ENCODE measurements at places on chromosomes 5 and 9.

DNA sequence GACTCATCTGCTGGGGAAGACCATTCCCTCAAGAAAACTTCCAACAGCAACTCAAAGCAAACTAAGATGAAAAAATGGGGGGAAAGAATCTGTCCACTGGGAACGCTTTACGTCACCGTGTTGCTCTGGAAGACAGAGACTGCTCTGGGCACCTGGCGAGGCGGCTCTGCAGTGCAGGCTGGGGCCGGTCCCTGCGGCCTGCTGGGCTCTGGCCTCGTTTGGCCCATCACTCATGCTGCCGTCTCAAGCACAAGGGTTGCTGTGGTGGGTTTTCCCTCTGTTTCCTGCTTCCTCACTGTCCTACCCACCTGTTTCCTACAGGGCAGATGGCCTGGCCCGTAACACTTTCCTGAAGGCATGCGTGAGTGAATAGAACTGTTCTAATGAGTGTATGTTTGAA is 92.9 kb upstream of the OTULINL start:
- DNase-seq = no peak

DNA sequence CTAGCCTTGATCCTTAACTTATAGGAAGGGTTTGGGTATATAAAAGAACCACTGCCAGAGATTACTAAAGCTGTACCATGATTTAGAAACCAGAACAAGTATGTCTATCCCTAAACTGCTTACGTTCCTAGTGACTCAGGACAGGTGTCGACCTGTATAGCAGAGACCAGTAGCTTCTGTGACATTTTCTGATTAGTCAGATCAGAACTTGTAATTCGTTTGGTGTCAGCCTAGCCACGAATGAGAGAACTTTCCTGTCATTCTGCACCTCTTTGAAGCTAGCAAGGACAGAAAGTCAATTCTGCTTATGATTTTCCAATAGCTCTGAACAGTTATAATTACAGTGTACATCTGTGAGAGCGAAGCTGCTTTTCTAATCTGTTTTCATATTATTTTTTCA is 39.5 kb downstream of the PRKACG start:
- no peak for DNase-seq

DNA sequence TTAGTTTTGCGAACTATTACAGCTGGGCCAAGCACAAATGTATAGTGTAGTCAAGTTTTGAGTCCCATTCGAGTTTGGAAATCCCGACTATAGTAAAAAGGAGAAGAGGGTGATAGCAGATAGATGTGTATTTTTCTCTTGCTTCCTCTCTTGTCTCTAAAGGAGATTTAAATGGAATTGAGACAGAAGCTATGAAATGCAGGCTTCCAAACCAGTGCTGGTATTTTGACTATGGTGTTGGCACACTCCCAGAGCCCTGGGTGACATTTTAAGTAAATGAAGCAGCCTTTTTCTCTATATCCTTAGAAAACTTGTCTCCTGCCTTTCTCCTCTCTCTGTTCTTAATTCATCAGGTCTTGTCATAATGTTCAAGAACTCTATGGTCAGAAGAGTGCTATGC is 17.7 kb upstream of the AUH start:
- no peak for DNase-seq

DNA sequence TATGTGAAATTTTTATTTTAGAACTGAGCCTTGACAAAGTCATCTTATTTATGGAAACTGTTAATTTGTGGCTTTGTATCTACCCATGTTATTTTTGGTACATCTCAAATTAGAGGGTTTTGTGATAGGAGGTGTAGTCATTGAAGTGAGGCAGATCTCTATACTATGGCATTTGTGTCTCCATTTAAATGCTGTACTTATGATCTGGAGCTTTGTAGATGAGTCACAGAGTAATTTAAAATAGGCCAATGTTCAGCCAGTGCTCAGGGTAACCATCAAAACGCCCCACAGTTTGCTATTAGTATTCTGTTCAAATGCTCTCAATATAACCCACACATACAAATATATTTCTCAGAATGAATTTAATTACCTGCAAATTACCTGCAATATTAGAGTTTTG is 351.5 kb upstream of the KLF9 start:
- no peak for DNase-seq

DNA sequence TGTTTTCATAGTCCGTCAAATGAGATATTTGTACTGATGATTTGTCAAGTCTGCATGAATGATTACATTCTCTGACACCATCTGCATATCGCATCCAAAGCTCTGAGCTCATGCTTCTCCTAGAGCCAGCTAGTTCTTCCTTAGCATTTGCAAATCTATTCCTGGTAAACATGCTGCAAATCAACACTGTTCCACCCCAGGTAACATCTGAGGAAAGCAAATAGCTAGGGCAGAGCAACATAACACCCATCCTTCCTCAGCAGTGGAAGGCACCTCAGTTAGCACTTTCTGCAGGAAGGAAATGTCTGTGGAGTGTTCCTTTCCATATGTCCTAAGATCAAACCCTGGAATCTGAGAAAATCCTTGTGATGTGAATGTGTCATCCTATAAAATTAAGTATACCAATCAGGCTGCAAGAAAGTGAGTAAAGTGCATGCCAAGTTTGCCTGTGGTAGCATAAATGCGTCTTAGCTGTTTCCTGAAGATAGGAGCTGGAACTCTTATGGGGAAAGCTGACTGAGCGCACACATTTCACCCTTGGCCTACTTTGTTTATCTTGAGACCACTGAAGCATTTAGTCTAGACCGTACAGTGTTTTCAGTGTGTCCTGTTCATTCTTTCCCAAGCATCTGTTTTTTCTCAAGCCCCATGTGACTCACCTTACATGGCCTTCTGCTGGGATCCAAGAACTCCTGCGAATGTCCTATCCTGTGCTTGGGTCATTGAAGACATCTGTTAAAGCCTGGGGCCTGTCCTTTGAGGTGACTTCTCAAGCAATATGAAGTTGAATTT is 50.9 kb upstream of the STARD4 start:
- DNase-seq = no peak

- no peak for DNase-seq
Measured at GRCh38 chr9:33164138-33164809, 2.9 kb downstream of the B4GALT1 start.

DNA sequence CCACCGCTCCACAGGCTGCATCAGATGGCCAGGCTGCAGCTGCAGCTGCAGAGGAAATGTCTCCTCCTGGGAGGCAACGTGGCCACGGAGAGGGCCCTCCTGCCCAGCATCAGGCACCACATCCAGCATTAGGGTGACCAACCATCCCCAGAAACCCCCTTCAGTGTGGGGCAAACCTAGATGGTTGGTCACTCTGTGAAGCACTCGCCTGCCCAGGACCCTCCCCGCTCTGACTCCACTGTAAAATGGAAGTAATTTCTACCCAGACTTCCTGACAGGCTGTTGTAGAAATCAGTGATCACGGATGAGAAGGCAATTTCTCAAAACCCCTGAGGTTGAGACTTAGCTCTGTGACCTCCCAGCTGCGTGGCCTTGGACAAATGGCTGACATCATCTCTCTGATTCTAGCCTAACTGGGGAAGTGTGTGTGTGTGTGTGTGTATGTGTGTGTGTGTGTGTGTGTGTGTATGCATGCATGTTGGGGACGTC is 31.6 kb downstream of the B4GALT1 start:
- DNase-seq = no peak

DNA sequence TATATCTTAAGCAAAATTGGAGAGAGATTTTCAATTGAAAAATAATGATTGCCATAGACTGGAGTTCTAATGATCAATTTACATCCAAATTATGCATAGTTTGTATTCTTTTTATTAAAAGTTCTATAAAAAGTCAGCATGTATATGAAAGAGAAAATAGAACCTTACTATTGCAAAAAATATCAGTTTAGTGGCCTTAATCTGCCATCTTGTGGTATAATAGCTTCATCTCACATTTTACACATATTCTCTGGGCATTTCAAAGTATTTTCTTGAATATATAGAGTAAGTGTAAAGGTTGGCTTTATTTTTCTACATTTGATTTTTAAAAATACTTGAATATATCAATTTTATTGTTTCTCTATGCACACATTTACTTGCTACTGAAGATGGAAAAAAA is 1858.6 kb upstream of the CDH9 start:
- DNase-seq = no peak

DNA sequence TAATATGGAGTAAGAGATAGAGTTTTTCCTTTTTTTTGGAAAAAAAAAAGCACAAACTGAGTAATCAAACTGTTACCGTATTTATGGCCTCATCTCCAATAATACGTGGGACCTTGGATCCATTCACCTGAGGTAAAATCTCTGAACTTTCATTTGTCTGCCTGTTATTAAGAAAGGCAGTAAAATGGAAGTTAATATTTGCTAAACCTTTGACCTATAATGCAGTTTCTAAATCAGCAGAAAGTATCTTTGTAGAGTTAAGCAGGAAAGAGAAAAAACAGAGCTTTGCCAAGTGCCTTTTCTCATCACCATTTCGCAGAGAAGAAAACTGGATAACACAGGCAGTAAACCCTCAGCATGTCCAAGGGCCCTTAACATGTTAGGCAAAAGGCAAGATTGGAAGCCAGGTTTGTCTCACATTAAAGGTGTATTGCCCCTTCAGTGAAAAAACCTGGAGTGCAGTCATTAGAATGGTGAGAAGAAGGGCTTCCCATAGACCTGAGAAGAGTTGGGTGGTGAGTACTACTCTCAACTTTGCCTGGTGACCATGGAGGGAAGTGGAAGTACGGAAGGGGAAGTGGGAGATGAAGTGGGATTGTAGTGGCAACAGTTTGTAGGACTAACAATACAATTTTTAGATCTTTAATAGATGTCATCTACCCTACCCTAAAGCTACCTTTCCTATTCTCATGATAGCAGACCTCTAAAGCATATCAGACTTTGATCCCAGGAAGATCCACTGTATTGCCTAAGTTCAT is 65.4 kb upstream of the GRAMD2B start:
- no peak for DNase-seq
